ENCODE measurements at places on chromosomes 13 and 19. TPM values are rescaled to one million over a fixed set of nuclear protein-coding genes. Genes with fewer than 3 reads are reported as not detected.

DNA sequence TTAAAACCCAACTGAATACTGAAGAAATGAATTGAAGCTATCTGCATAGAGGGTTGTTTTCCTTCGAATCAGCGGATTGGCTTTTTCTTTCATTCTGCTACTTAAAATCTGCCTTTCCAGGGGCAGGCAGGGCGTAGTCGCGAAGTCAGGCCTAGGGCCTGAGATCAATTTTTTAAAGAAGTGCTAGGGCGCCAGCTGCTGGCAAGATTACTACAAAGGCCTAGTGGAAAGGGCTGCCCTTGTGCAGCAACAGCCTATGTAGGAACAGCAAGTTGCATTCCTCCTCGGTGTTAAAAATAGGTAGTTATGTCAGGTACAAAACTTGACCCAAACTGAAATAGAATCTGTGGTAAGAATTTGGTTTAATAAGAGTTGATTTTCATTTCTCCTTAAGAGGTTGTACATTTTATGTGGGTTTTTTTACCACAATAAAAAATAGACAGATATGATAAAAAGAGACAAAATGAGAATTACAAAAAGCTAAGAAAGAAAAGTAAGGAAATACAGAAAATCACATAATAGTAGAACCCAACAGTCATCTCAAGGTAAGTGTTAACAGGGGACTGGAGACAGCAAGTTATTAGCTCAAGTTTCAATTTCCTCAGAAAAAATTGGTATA lies 9.5 kb upstream of the URAD start:
- H3K4me3 ChIP-seq = no peak overlapping the region
- no peaks in the 10 kb centered on the region for H3K36me3 ChIP-seq
- peaks cover 5% of the 10 kb centered on the region for H3K4me1 ChIP-seq
- H3K27me3 ChIP-seq = peaks cover 8% of the 10 kb centered on the region
- peak; percentile 52 for DNase-seq

GRCh38 chr19:48556825-48557224 lies 4.9 kb downstream of the SULT2B1 start:
- no peak overlapping the region for H3K4me3 ChIP-seq
- no peak overlapping the region for H3K27ac ChIP-seq
- no peaks in the 10 kb centered on the region for H3K27me3 ChIP-seq
- no peaks in the 10 kb centered on the region for H3K36me3 ChIP-seq

GRCh38 chr13:105485081-105485480 lies 1050.4 kb downstream of the EFNB2 start:
- no peak overlapping the region for H3K4me3 ChIP-seq
- DNase-seq = no peak
- H3K36me3 ChIP-seq = no peaks in the 10 kb centered on the region

DNA sequence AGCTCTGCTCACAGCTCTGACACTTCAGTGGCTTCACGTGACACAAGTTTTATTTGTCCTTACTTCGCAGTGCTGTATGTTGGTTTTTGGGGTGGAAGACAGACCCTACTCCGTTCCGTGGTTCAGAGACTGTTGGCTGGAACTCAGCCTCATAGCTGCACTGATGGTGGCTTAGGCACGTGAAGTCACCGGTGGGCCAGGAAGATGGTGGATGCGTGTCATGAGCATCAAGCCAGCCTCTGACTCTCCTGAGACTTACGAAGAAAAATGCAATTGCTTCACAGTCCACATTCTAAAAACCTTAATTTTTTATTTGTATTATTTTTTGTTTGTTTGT lies 161.4 kb upstream of the SOX1 start:
- no peak for DNase-seq
- no peak overlapping the region for H3K4me3 ChIP-seq
- peaks cover 24% of the 10 kb centered on the region for H3K27me3 ChIP-seq
- H3K36me3 ChIP-seq = no peaks in the 10 kb centered on the region
- H3K27ac ChIP-seq = no peak overlapping the region

GRCh38 chr19:17339088-17339741 lies 1.9 kb downstream of the GTPBP3 start:
- no peaks in the 10 kb centered on the region for H3K27me3 ChIP-seq
- peaks cover 4% of the 10 kb centered on the region for H3K4me1 ChIP-seq
- no peak overlapping the region for H3K27ac ChIP-seq
- H3K36me3 ChIP-seq = no peaks in the 10 kb centered on the region
- DNase-seq = no peak
- no peak overlapping the region for H3K4me3 ChIP-seq

FAM216B gene
- polyA plus RNA-seq = not detected

DNA sequence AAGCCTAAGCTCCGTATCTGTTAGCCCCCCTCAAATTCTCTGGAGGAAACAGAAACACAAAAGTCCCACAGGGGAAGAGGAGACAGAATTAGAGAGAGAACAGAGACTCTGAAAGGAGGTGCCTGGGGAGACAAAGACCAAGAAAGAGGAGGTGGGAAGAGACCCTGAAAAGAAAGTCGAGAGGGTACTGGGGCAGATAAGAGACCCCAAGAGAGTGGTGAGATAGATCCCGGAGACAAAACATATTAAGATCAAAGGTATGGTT lies 915 bp upstream of the GRWD1 start:
- H3K4me1 ChIP-seq = peaks cover 4% of the 10 kb centered on the region
- peaks cover 10% of the 10 kb centered on the region for H3K36me3 ChIP-seq
- H3K27me3 ChIP-seq = no peaks in the 10 kb centered on the region
- peak overlapping the region; percentile 82 for H3K4me3 ChIP-seq

- H3K4me3 ChIP-seq = peak overlapping the region; percentile 75
- H3K36me3 ChIP-seq = no peaks in the 10 kb centered on the region
- DNase-seq = peak; percentile 44
- peaks cover 41% of the 10 kb centered on the region for H3K27me3 ChIP-seq
- peaks cover 6% of the 10 kb centered on the region for H3K4me1 ChIP-seq
These were observed 64.7 kb upstream of the STARD13 start for GRCh38 chr13:33349986-33350826.

DNA sequence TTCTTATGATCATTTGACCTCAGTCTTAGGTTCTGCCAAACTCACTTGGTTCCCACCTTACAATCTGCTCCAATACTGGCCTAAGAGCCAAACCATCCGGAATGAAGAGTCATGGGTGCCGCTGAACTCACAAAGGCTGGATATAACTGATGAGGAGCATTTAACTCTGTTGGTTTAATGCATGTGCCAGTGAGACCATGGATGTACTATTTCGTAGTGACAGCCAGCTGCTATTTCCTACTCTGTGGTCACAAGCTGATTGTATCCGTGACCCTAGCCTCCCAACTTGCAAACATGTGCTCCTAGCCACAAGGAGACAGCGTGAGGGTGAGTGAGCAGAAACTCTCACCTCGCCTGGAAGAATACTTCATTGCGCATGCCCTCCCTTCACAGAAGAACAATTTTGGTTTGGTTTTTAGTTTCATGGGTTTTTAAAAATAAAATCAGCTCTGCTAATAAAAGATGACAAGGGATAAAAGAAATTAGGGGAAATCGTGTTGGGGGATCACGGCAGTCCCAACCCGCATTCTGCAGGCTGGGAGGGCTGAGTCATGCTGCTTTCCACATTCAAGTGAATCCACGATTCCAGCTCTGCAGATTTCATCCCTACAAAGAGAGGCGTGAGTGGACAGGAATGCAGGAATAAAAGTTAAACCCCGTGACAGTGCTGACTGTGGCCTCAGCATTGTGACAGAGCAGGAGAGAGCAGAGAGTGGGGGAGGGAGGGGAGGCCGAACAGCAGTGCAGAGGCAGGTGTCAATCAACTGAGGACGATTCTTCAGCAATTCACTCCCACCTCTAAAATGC lies 66.8 kb upstream of the RAP2A start:
- H3K4me1 ChIP-seq = peaks cover 7% of the 10 kb centered on the region
- no peak overlapping the region for H3K4me3 ChIP-seq
- peaks cover 9% of the 10 kb centered on the region for H3K36me3 ChIP-seq
- peak; percentile 75 for DNase-seq
- H3K27ac ChIP-seq = peak overlapping the region; percentile 33

DNA sequence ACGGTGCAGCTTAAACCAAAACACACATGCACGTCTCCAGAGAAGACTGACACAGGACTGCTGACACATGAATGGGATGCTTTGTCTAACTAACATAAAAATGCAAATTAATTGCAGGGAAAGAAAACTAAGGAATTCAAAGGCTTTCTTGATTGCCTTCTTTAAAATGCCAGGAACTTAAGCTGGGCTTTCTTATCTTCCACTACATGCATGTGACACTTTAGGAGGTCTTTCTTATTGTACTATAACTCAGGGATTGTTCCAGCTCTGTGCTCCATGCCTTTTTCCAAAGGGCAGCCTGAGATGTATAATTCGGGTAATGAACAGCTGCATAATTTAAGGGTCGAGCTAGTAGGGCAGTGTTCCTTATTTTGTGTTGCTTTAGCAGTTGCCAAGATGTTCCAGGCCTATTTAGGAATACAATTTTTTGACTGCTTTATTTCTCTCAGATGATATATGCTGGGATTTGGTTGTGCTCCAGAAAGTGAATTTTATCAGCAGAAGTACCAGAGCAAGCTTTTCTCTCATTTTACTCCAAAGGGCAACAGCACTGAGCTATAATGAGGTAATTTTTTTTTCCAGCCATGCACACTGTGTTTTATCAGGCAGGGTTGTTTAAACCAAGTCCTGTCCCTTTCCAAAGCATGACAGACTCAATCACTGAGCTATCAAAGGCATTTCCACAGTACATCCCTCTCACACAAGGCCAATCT lies 885.2 kb downstream of the PCDH9 start:
- no peaks in the 10 kb centered on the region for H3K27me3 ChIP-seq
- peaks cover 66% of the 10 kb centered on the region for H3K4me1 ChIP-seq
- no peaks in the 10 kb centered on the region for H3K36me3 ChIP-seq
- H3K27ac ChIP-seq = peak overlapping the region; percentile 5
- H3K4me3 ChIP-seq = no peak overlapping the region
- no peak for DNase-seq
